Stimulated activated CD8-positive, alpha-beta memory T cell treated with anti-CD3 and anti-CD28 coated beads, Interleukin-4, amount 100 ng/mL, for 48 hours (primary cell): ENCODE measurements at places on chromosomes 11 and 22.

GRCh38 chr11:113260541-113260940 lies 53.8 kb upstream of the TTC12 start:
- DNase-seq = no peak

DNA sequence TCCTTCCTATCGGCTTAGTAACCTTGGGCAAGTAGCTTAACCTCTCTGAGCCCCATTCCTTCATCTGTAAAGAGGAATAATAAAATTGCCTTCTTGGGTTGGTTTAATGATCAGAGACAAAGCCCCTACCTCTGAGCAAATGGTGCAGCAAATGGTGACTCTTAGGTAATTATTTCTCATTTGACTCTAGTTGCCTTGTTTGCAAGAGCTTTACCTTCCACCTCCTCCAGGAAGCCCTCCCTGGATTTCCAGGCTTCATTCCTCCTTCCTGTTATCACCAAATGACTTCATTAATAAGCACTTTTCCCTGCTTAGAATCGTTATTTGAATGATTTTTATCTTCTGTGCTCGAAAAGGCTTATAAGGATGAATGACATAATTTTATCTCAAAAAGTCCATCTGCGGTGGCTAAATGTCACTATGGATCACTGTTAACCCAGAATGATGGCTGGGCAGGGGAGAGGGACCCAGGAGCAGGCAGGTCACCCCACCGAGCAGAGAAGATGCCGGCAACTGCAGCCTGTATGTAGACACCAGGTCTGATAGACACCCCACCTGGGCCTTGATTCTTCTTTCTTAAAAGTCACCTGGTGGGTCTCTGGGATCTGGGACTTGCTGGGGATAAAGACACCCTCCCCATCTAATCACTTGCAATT lies 106.6 kb downstream of the TSPAN18 start:
- no peak for DNase-seq

DNA sequence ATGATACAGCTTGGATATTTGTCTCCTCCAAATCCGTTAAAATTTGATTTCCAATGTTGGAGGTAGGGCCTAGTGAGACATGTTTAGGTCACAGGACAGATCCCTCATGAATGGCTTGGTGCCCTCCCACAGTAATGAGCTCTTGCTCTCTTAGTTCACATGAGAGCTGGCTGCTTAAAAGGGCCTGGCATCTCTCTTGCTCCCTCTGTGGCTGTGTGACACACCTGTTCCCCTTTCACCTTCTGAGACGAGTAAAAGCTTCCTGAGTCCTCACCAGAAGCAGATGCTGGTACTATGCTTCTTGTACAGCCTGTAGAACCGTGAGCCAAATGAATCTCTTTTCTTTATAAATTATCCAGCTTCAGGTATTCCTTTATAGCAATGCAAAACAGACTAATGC lies 3.5 kb downstream of the VPS37C start:
- no peak for DNase-seq

GRCh38 chr11:116661056-116661455 lies 111.7 kb downstream of the BUD13 start:
- DNase-seq = no peak

DNA sequence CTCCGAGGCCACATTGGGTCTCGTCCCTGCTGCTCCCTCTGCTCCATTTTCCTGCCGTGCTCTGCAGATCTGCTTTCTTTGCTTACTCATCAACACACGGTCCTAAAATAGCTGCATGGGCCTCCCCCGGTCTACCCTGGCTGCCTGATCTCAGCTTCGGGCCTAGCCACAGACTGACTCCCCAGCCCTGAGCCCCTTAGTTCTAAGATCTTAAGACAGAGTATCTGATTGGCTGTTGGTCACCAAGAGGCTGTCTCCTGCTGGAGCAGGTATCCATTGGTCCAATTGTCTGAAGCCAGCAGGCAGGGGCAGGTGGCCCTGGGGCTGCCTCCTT lies 53.7 kb upstream of the NECTIN1 start:
- DNase-seq = no peak

- no peak for DNase-seq
These were observed 91.1 kb downstream of the PDE2A start for GRCh38 chr11:72583177-72583553.

GRCh38 chr11:75400146-75400865 lies 988 bp downstream of the RPS3 start:
- no peak for DNase-seq
